Head of caudate nucleus (tissue), 42 donors: ENCODE measurements at places on chromosomes 12 and 14.
A peak's percentile ranks its signal among the peaks of the same experiment; 100 is the strongest.

DNA sequence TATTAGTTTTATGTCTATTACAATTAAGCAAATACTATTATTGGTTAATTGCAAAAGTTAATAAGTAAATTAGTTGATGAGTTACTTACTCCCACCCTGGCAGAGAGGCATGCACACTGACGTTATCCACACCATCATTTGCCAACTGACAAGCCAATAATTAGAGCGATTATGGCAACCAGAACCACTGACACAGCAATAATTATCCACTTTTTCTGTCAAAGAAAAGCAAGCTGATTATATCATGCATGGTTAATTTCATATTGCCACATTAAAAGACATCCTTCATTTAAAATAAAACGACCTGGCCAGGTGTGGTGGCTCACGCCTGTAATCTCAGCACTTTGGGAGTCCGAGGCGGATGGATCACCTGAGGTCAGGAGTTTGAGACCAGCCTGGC is 43.1 kb downstream of the STX2 start:
- DNase-seq = no peak

GRCh38 chr12:111573476-111573875 is 25.6 kb downstream of the ATXN2 start:
- DNase-seq = no peak

GRCh38 chr14:103528146-103528586 is 830 bp upstream of the TRMT61A start:
- DNase-seq = no peak

GRCh38 chr12:12024911-12025682 is 45.6 kb upstream of the BCL2L14 start:
- no peak for DNase-seq

- DNase-seq = no peak
These were observed 1.2 kb upstream of the SIX1 start for GRCh38 chr14:60650373-60650961.

- no peak for DNase-seq
These were observed 112.8 kb upstream of the ATF7IP start for GRCh38 chr12:14252697-14253096.

DNA sequence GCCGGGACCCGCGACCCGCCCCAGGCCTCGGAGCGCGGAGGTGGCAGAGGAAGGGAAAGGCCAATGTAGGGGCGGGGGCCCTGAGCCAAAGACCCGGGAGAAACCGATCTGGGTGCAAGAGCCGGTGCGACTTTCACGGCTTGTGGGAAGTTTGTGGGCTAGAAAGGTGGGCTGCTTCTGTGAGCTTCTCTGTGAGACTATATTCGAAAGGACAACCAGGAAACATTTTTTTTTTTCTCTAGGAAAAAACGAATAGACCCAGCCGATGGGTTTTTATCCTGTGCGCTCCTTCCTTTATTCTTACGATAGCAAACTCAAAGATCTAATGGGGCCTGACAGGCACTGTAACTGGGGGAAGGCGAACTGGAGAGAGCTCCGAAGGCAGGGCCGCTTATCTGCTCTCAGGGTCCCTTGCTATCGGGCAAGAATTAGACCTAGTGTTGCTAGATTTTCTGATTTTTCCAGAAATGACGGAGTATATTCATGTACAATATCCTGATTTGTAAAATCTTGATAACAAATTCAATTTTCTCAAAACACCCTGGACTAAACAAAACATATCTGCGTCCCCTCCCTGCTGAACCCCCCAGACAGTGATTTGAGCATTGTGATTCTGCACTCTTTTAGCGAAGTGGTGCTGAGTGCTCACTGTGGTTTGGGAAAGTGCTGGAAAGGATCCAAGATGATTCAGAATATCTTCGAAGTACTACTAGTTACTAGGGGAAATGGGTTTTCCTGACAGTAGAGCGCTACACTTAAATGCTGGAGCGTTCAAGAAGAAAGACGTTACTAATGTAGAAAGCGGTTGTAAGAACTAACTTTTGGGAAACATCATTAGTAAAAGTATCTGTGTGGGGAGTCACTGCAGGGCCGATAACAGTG is 563 bp upstream of the STXBP6 start:
- DNase-seq = peak; percentile 38

GRCh38 chr12:89731089-89731488 is 22.5 kb upstream of the ATP2B1 start:
- DNase-seq = no peak

- DNase-seq = no peak
These were observed 395.3 kb downstream of the DPF3 start for GRCh38 chr14:72498646-72499045.

DNA sequence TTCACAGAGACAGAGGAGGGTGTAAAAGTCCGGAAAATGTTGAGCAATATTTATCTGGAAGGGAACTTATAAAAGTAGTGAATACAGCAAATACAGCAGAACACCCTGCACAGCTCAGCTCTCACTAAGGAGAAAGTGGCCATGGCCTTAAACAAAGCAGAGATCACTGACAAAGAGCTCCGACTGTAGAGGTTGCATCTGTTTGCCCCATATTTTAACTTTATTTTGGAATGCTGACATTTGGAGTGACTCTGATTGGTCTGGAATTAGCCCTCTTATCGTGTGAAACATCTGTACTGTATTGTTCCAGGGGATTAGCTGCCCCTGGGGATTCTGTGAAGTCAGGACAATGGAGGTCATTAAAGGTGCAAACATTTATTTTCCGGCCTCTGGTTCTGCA is 1275.7 kb upstream of the FLRT2 start:
- DNase-seq = no peak

DNA sequence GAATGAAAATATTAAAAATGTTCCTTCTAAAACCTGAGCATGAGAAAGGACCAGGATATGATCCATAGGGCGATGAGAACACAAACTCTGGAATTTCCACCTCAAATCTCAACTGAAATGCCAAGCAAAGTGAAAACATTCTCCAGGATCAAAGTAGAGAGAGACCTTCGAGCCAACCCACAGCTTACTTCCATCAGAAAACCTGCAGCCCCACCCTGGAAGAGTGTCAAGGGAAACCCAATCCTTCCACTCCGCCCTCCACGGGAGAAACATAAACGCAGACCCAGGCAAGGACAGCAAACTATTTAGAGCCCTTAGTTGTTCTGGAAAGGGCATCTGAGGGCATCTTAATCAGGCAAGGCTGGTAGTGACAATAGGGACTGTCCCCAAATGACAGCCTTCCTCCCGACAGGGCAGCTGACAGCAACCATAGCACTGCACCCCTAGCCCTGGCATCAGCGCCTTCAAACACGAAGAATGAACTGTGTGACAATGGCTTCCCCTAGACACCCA is 21.8 kb downstream of the SLC15A4 start:
- DNase-seq = no peak

- no peak for DNase-seq
These were observed 289.5 kb upstream of the E2F7 start for GRCh38 chr12:77354766-77355362.

DNA sequence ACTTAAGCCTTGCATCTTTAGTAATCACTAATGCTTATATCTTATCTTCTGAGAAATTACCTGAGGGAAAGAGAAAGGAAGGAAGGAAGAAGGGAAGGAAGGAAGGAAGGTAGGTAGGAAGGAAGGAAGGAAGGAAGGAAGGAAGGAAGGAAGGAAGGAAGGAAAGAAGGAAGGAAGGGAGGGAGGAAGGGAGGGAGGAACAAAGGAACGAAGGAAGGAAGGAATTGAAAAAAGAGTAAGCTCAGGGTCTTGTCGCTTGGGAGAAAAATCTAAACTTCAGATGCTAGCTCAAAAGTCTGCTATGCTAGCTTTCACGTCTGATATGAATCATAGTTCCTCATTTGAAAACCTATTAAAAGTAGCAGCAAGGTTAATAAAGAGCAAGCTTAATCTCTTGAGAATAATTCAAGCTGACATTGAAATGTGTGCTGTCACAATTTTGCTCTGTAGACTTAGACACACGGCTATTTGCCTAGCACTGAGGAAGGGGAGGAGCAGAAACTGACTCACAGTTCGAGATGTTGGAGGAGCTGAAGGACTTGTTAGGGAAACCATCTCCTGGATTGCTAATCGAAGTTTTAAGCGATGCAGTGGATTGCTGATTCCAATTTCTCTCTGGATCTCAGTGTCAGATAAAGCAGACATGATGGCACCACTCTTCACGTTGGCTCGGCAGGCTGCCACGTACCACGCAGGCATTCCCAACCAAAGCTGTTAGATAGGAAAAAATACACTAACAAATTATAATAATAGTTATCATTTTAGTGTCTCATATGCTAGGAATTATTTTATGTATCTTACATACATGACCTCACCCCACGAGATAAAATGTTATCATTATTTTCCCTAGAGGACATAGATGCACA is 216.7 kb downstream of the ACSS3 start:
- DNase-seq = peak; percentile 37

DNA sequence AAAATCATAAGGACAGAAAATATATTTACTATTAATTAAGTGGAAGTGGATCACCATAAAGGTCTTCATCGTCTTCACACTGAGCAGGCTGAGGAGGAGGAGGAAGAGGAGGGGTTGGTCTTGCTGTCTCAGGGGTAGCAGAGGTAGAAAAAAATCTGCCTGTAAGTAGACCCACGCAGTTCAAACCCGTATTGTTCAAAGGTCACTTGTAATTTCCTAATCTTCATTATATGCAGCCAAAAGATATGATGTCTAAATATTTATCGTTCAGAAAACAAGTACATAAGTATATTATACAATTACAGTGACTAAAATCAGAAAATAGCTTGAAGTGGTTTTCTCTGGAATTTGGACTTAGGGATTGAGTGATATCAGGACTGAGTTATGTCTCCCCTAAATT is 72.1 kb downstream of the GTF2A1 start:
- DNase-seq = no peak

GRCh38 chr14:99169776-99170356 is 102.1 kb downstream of the BCL11B start:
- DNase-seq = no peak

DNA sequence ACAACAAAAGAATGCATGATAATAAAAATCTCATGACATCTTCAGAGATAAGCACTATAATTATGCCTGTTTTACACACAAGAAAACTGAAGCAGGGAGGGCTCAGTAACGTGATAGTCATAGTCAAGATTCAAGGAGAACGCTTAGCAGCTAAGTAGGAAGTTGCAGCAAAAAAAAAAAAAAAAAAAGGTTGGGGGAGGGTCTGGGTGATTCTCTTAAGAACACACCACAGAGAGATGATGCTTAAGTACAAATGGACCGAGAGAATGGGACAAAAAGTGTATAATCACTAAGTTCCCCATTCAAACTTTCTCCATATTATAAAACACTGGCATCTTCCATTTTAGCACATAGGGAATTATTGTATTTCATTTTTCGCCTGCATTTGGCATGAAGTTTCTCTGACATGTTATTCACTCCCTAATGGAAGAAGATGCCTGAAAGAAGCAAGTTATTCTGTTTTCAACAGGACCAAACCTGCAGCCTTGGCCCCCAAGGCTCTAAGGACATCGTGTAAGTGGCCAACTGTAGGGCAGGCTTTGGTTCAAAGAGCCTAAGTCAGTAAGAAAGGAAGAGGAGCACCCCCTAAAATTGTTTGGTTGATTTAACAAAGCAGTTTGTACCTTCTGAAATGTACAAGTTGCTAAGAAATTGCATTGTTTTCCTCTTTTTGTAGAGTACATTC is 142.9 kb upstream of the TMPO start:
- DNase-seq = no peak

DNA sequence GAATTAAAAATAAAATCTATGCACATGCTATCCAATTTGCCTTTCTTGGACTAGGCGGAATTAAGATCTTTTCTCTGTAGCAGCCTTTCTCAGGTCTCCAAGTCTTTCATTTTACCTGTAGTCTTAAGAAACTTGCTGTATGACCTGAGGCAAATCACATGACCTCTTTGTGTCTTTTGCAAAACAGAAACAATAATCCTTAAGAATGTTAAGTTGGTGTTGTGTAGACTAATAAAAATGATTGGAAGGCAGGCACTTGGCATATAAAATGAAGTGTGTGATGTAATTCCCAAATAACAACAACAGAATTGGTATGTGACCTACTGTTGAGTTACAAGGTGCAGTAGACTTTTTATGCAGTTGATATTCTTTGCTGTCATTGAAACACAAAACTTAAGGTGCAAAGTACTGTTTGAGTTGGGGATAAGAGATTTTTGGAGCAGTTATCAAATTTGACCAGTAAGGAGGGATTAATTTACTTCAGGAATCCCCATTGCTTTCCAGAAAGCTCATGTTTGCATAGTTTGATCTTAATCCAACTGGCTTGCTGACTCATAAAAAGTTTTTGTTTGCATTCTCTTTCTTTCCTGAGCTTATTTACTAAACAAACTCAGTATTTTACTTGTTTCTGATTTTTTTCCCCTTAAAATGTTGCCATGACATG is 51.4 kb downstream of the SUSD6 start:
- DNase-seq = no peak

DNA sequence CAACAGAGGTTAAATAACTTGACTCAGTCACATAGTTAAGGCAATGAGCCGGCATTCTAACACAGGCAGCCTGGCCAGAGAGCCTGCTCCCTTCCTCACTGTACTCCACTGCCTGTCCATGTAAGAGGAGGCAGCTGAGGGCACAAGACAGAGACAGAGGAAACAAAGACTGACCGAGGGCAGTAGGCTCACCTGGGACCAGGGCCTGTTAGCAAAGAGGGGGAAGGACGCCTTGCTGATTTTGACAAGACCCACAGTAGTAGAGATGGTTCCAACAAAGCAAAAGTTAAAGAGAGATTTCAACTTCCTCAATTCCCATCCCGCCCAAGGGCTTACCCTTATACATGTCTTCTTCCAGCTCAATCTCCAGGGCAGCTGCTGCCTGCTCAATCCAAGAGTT is 26.5 kb downstream of the OTUB2 start:
- DNase-seq = no peak

DNA sequence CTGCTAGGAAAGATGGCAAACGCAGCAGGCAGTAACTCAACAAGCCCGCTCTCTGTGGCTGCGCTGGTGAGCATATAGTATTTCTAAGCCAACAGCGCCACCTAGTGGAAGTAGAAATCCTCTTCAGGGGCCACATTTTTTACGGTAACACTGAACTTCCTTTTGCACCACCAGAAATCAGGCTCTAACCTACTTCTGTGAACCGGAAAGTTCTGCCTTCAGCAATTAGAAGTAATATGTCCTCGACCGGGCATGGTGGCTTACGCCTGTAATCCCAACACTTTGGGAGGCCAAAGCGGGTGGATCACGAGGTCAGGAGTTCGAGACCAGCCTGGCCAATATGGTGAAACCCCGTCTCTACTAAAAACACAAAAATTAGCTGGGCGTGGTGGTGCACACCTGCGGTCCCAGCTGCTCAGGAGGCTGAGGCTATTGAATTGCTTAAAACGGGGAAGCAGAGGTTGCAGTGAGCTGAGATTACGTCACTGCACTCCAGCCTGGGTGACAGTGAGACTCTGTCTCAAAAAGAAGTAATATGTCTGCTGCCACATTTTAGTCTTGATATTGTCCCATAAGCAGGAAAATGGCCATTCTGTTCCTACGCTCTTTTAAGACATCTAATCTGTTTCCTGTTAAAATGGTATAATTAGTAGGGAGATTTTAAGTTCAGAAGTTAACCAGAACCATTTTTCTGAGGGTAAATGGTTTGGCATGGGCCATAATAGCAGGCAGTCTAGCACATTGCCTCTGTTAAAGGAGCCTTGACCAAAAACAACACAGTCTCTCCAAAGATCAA is 26.8 kb downstream of the APOBEC1 start:
- peak; percentile 93 for DNase-seq

- DNase-seq = no peak
These were observed 35.9 kb upstream of the FOS start for GRCh38 chr14:75242546-75243273.

- no peak for DNase-seq
These were observed 11.3 kb upstream of the GNG2 start for GRCh38 chr14:51849097-51849496.
